Right renal cortex interstitium (tissue), 3 donors: ENCODE measurements at places on chromosomes 4 and X.

- DNase-seq, result no peak
Observed at GRCh38 chr4:65021149-65021548, 611.9 kb upstream of the TECRL start.

DNA sequence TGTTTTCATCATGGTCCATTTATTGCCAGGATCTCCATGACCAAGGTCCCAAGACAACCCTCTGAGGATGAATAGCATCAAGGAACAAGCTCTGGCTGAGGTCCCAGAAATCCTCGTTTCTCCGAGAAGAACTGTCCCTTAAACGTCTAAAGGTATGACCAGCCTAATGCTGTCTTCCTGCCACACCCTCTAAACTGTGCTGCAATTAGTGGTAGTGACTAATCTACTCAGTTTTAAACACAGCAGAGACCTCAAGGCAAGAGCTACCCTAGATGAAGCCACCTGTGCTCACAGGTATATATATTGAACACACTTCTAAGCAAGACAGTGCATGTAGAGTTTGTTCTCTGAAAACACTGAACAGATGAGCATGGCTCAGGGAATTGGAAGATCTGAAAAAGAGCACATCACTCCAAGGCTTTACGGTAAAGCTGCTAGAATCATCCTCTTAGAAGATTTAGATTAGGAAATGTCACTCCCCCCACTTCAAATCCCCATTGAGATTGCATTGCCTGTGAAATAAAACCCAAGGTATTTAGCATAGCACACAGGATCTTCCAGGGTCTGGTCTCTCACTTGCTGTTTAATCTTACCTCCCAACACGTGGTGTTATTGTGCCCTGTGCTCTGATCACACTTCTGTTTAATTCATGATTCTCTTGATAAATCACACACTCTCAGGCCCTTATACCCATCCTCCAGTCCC is 173.9 kb upstream of the VCX3A start:
- no peak for DNase-seq

DNA sequence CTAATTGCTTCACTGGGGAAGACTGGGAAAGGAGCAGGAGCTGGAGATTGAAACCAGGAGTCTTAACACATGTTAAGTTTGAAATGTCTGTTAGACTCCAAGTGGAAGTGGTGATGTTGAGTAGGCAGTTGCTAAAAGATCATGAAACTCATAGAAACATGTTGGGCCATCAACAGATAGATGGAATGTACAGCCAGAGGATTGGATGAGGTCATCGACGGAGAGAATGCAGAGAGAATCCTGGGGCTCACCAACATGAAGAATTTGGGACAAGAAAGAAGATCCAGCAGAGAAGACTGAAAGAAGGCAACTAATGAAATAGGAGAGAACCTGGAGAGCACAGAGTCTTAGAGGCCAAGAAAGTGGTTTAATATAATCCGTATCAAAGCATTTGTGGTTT is 19.4 kb upstream of the TSPAN5 start:
- DNase-seq, result no peak

GRCh38 chrX:128698573-128699181 is 646.5 kb upstream of the ACTRT1 start:
- DNase-seq, result no peak

DNA sequence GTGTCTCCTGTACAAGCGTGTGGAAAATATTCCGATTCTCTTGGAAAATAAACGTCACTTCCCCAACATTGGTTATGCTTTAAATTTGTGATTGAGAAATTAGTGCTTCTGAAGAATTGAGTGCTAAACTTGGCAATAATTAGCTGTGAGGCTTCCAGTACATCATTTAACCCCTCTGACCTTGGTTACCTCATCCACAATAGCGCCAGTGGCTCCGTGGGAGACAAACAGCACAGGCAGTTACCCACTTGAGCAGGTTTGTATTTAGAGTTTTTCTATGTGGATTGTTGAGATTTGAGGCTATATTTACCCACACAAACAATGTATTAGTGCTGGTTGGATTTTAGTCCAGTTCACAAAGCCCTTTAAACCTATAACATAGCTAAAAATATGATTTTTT is 476.5 kb downstream of the NKX6-1 start:
- DNase-seq, result no peak

- DNase-seq, result no peak
Observed at GRCh38 chr4:164204434-164204833, 549.5 kb upstream of the SMIM31 start.
